ENCODE measurements at places on chromosomes 7 and 10.
A peak's percentile ranks its signal among the peaks of the same experiment; 100 is the strongest.

GRCh38 chr10:6665847-6666246, 85.8 kb upstream of the PRKCQ start:
- DNase-seq: peak; percentile 70

DNA sequence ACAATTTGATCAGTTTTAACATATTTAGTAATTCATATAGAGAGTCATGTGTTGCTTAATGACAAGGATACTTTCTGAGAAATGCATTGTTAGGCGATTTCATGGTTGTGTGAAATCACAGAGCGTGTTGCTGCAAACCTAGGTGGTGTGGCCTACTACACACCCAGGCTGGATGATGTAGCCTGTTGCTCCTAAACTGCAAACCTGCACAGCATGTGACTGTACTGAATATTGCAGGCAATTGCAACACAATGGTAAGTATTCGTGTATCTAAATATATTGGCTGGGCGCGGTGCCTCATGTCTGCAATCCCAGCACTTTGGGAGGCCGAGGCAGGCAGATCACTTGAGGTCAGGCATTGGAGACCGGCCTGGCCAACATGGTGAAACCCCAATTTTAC, 73.7 kb upstream of the BAIAP2L1 start:
- DNase-seq: no peak

- no peak for DNase-seq
Observed at GRCh38 chr10:111186358-111186757, 109.5 kb downstream of the ADRA2A start.

GRCh38 chr7:128351296-128352152, 7.8 kb upstream of the RBM28 start:
- peak; percentile 21 for DNase-seq

Data from activated CD8-positive, alpha-beta T cell treated with anti-CD3 and anti-CD28 coated beads for 36 hours (primary cell).